ENCODE measurements at places on chromosomes 6 and 20.

DNA sequence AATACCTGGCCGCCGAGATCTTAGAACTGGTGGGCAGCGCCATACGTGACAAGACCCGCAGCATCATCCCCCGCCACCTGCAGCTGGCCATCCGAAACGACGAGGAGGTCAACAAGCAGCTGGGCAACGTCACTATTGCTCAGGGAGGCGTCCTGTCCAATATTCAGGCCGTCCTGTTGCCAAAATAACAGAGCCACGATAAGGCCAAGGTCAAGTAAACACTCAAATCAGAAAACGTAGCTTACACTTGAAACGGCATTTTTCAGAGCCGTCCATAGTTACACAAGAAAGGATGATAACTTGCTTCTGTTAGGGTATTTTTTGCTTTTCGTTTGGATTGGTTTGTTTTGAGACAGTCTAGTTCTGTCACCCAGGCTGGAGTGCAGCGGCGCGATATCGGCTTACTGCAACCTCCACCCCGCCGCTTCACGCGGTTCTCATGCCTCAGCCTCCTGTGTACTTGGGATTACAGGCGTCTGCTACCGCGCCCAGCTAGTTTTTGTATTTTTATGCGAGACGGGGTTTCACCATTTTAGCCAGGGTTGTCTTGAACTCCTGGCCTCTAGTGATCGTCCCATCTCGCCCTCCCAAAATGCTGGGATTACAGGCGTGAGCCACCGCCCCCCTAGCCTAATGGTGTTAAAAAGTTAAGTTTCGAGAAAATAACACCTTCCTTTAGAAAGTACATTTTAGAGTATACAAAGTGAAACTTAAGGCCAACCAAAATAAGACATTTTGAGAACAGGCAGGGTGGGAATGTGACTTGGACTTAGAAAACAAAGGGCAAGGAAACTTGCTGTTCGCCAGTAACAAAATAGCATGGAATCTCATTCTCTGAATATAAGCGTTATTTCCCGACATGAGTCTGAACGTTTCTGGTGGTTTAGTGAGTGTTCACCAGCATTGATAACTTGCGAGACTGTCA lies 42.8 kb upstream of the HFE start:
- H3K27ac ChIP-seq, result peak overlapping the region; percentile 96
- H3K27me3 ChIP-seq, result no peaks in the 10 kb centered on the region
- DNase-seq, result peak; percentile 63
- H3K4me3 ChIP-seq, result peak overlapping the region; percentile 76
- H3K36me3 ChIP-seq, result peaks cover 2% of the 10 kb centered on the region
- H3K4me1 ChIP-seq, result peaks cover 10% of the 10 kb centered on the region

DNA sequence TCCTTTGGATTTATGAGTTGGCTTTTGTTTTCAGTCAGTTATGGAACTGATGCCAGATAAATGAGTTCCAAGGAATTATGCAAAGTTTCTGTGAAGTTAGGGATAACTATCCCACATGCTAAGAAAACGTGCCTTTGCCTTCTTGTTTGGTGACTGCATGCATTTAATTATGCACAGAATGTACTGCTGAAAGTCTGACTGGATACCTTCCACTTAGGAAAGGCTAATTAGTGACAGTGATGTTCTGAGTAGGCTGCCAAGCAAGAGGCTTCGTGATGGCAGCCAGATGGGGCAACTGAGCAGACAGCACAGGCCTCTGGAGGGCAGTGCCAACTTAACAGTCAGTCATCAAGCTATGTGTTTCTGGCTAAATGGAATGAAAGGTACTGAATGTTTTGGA lies 289.9 kb downstream of the CD109 start:
- no peaks in the 10 kb centered on the region for H3K27me3 ChIP-seq
- no peaks in the 10 kb centered on the region for H3K4me1 ChIP-seq
- no peaks in the 10 kb centered on the region for H3K36me3 ChIP-seq
- H3K27ac ChIP-seq, result no peak overlapping the region
- DNase-seq, result peak; percentile 2

DNA sequence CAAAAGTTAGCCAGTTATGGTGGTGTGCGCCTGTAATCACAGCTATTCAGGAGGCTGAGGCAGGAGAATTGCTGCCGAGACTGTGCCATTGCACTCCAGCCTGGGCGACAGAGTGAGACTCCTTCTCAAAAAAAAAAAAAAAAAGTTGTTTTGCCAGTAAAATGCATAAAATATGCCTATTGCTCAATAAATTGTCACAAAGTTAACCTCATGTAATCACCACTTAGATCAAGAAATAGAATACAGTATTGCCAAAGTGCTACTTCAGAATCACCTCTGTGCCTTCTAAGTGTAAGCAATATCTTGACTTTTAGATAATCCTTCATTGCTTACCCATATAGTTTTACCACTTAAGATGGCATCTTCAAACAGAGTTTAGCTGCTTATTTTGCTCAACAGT lies 80.7 kb downstream of the TRMT11 start:
- H3K4me3 ChIP-seq, result no peak overlapping the region
- no peak overlapping the region for H3K27ac ChIP-seq
- peaks cover 21% of the 10 kb centered on the region for H3K36me3 ChIP-seq
- no peak for DNase-seq
- H3K4me1 ChIP-seq, result no peaks in the 10 kb centered on the region
- H3K27me3 ChIP-seq, result no peaks in the 10 kb centered on the region

DNA sequence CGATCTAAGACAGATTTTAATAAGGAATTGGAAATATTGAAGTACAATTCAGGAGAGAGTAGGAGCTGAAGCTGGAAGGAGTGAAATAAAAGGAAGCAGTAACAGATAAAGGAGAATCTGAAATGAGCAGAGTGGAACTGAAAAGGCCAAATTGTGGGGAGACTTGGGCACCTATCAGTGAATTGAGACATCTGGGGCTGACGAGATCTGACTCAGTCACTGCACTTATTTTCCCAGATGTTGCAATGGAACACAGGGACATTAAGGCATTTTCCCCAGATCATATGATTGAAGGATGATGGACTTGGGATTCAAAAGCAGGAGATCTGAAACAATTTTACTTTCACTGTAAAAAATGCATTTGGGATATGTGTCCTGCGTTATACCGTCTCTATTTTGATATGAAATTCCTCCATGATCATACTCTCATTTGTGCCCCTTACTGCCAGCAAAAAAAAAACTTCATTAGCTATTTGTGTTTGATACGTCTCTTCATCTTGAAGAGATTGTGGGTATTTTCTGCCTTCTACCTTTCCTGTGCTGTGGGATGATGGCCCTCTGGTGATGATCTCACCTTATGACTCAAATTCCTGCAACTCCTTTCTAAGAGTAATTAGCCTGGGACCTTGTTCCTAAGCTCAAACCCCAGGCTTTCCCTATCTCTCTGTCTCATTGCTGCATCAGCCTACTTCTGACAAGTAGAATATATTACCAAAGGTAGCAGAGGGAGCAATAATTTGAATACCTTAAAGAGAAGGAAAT lies 278.5 kb upstream of the MAN1A1 start:
- no peaks in the 10 kb centered on the region for H3K4me1 ChIP-seq
- no peaks in the 10 kb centered on the region for H3K27me3 ChIP-seq
- no peak overlapping the region for H3K4me3 ChIP-seq
- DNase-seq, result no peak

DNA sequence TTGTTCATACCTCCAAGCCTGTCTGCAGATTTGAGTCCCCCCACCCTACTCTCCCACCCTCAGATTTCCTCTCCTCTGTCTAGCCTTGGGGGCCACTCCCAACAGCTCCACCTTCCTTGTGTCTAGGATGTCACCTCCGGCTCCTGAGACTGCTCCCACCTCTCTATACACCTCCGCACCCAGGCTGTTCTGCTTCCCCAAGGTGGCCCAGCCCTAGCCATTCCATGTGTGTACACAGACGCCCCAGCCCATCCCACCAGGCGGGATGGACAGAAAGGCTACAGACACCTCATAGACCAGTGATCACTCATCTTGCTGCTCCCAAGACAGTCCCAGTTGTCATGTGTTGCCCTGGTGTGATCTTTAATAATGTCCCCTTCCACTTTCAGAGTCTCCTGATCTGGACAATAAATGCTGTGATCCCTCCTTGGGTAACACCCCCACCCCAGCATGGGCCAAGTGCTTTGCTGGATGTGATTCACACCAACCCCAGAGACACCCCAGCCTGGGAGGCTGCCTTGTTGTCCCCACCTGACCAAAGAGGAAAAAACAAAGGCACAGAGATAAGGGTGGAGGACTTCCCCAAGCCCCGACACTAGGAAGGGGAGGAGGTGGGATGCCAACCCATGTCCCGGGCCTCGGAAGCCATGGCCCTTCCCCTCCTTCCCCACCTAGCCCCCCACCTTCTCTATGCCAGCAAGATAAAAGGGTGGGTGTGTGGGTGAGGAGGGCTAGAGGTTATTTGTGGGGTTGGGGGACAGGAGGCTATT lies 36.1 kb downstream of the MDFI start:
- no peak overlapping the region for H3K27ac ChIP-seq
- no peaks in the 10 kb centered on the region for H3K4me1 ChIP-seq
- H3K36me3 ChIP-seq, result no peaks in the 10 kb centered on the region
- no peak for DNase-seq
- H3K4me3 ChIP-seq, result no peak overlapping the region
- H3K27me3 ChIP-seq, result peaks cover 6% of the 10 kb centered on the region

DNA sequence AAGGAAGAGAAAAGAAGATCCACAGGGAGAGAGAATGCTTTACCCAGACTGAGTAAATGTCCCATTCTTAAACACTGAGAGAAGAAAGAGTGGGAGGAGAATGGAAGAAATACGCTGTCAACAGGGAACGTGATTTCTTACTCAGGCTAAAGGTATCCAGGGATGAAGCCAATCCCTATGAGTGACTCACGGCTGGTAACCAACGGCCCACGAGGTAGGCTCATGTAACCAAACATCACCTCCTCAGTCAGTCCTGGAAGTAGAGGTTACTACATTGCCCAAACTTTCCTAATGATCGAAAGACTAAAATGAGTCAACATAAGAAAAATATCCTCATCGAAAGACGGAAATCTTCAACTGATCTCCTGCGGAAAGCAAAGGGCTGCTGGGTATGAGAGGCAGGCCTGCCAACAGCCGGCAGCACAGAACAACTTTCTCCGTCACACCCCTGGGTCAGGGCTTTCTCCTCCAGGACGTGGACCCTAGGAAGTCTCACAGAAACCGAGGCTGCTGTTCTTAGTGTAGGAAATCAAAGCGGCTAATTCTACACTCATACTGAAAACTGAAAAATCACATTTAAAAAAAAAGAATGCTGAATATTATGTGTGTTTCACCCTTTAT lies 292.6 kb downstream of the GMDS start:
- no peak overlapping the region for H3K4me3 ChIP-seq
- DNase-seq, result no peak
- H3K27ac ChIP-seq, result no peak overlapping the region
- no peaks in the 10 kb centered on the region for H3K27me3 ChIP-seq

DNA sequence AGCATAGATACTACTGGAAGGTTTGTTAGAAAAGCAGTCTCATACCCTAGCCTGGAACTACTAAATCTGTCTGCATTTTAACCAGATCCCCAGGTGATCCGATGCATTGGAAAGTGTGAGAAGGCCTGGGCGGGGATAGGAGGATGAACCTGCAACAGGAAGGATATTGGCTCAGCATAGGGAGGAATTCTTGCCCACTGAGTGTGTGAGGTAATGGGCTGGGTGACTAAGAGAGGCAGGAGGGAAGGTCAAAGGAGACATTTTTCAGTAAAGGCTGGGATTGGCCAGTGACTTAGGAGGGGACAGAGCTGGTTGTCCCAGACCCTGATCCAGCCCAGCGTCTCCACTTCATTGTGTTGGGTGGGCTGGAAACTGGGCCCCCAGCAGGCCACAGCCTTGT lies 191.0 kb upstream of the LRFN2 start:
- DNase-seq, result no peak
- H3K27me3 ChIP-seq, result peaks cover 19% of the 10 kb centered on the region
- no peak overlapping the region for H3K4me3 ChIP-seq
- no peaks in the 10 kb centered on the region for H3K4me1 ChIP-seq
- H3K36me3 ChIP-seq, result no peaks in the 10 kb centered on the region
- no peak overlapping the region for H3K27ac ChIP-seq

- peaks cover 10% of the 10 kb centered on the region for H3K27me3 ChIP-seq
- no peaks in the 10 kb centered on the region for H3K36me3 ChIP-seq
- H3K4me1 ChIP-seq, result no peaks in the 10 kb centered on the region
- no peak overlapping the region for H3K4me3 ChIP-seq
Observed at GRCh38 chr6:79544299-79544927, 7.2 kb upstream of the LCA5 start.

Measured in activated CD8-positive, alpha-beta T cell treated with anti-CD3 and anti-CD28 coated beads for 36 hours (primary cell).